ENCODE measurements at places on chromosomes 6 and 20.

- DNase-seq = no peak
These were observed 86.2 kb upstream of the PRL start for GRCh38 chr6:22383016-22383415.

DNA sequence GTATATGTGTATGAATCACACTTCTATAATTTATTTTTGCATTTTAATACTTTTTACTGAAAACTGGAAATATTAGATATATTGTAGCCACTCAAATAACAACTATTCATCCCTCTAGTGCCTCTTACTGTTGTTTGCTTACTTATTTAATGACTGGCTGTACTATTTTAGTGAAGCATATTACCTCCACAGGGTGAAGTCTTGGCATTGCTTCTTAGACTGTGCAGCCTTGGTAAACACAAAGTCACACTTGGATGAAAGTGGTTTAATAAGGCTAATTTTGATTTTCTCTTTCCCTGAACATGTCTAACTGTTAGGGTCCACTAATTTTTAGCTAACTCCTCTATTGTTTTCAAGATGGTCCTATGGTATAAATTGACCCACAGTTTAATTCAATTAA is 1043.2 kb upstream of the ADGRB3 start:
- DNase-seq = no peak

DNA sequence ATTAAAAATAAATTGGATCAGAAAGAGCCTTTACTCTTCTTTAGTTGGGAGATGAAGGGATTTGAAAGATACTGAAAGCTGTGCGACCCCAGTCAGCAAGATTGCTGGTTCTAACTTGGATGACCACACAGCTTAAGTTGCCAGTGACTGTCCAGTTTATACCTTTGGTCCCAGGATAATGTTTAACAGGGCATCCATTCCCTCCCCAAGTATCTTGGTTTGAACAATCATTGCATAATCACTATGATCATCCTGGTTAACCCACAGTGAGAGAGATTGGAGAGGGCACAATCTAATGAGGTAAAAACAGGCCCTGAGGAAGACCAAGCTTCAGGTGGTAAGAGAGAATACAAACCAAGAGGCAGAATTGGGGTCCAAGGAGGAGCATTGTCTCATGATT is 798.3 kb downstream of the MAFB start:
- no peak for DNase-seq

DNA sequence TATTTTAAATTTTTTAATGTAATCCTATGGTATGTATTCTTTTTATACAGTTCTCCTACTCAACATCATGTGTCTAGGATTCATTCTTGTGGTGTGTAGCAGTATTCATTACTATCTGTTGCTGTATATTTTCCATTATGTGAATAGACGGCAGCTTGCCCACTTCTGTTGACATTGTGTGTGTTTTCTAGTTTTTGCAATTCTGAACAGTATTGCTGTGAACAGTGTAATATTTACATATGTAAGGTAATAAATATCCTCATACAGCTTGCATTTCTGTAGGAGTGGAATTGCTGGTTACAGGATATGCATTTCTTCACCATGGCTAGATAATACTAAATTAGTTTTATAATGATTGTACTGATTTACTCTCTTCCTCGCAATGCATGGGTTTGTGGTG is 51.9 kb downstream of the SCAF8 start:
- no peak for DNase-seq
